ENCODE measurements at places on chromosomes 5 and 9. TPM values are rescaled to one million over a fixed set of nuclear protein-coding genes. Genes with fewer than 3 reads are reported as not detected.

The UBQLN1 gene
- total RNA-seq = 92.8 TPM

The DOK3 gene
- 3.3 TPM for total RNA-seq

The DBN1 gene
- 21.8 TPM for total RNA-seq

The TSLP gene
- 5.3 TPM for total RNA-seq

The CYSTM1 gene
- 93.3 TPM for total RNA-seq

The MZB1 gene
- 0.58 TPM for total RNA-seq

The PLPP1 gene
- 72.6 TPM for total RNA-seq

The GPR21 gene
- 0.58 TPM for total RNA-seq

The MOB3B gene
- 2.1 TPM for total RNA-seq

DNA sequence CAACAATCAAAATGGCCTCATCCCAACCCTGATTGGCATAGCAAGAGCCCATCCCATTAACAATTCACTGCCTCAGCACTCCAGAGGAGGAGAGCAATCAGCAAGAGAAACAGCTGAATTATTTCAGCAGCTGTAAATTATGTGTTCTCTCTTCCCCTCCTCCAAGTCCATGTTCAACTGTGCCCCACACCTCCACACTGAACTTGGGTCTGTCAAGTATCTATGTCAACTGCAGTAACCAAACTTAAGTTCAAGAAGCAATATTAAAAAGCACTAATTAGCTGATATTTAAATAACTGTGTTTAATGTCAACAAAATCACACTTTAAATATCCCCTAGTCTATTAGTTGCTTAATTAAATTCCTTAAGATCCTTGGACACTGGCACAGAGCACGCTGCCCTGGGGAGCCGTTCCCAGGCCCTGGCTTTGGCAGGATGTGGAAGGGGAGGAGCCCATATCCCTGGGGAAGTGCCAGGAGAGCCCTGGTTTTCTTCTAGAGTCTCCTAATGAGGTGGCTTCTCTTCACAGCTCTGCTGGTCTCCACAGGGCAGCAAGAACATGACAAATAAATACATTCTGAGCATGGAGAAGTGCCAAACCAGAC is 50.6 kb downstream of the SIL1 start:
- peak; percentile 59 for DNase-seq

DNA sequence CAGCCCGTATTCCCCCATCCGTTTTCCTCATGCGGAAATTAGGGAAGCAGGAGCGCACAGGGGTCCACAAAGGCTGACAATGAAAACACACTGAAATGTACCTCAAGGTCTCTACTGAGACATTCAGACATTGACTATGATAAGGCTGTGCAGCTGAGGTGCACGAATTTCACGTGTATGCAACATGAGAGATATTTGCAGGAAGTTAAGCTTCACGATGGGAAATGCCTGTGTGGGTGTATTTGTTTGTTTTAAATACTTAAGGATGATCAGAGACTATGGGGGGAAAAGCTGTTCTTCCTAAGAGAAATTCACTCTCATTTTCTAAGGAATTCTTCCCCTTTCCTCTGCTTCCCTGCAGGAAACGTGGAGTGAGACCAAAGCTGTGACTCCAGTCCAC is 2.6 kb upstream of the SPATA31E1 start:
- no peak for DNase-seq

- no peak for DNase-seq
Observed at GRCh38 chr9:84750152-84750865, 80.8 kb downstream of the NTRK2 start.

DNA sequence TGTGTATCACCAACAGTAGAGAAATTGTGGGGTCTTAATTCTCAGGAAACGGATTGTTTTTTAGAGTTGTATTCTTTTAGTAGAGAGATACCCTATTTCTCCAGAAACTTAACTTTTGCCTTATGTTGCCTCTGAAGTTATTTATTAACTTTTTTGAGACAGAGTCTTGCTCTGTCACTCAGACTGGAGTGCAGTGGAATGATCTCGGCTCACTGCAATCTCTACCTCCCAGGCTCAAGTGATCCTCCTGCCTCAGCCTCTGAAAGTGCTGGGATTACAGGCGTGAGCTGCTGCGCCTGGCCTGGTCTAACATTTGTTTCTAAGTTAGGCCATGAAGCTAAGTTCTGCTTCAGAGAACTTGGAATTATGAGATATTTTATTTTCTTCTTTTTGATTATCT is 75.0 kb downstream of the CFAP95 start:
- DNase-seq = no peak

- DNase-seq = no peak
Observed at GRCh38 chr9:126397056-126397455, 70.4 kb downstream of the MVB12B start.

DNA sequence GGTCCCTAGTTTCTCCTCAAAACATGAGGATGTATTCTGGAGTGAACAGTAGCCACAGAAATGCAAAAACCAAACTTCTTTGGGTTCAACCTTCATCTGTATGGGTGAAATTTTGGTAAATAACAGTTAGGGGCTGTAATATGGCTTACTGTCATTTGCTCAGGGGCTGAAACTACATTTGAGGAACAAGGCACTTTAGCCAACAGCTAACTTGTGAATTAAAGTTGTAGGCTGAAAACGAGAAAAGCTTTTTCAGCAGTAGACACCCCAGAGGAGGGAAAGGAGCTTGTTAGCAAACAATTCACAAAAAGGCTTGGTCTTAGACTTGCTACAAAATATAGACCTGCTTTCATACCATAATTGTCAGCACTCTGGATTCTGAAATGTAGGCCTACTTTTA is 6.6 kb downstream of the TMEM171 start:
- DNase-seq = no peak

DNA sequence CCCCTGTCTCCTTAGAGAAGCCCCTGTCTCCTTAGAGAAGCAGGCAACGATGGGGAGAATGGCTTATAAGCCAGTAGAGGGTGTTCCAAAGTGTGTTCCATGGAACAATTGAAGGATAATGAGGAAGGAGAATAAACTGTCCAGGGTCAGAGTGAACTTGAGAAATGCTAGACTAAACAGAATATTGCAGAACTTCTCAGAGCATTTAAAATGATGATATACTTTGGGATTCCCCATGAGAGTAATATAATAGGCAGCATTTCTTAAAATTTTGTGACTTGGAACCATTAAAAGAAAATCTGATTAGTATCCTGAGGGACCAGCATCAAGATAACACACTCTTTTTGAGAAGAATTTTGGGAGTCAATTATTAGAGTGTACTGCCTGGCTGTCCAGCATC is 116.8 kb downstream of the PBX3 start:
- no peak for DNase-seq

DNA sequence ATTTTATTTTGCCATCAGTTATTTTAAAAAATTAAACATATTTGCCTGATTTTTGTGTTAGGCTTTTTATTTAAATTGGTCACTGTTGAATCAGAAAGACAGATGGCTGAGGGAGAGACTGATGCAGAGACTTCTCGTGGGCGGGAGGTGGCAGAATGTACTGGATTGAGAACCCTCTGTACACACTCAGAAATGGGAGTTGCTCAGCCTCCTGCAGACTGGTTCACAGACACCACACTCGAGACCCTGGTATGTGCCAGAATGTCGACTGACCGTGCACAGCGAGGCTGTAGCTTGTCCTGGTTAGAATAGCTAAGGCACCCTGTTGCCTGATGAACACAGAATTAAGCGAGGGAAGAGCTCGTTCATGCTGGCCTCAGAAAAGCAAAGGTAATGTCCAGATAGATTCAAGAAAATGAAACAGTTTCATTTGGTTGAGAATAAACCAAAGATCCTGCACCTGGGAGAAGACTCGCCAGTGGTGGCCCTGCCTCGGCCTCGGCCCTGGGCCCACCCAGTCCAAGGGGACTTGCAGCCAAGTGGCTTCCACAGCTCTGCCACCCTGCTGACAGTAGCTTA is 71.3 kb upstream of the OTULINL start:
- no peak for DNase-seq

- DNase-seq = no peak
Observed at GRCh38 chr9:27888661-27889295, 315.5 kb upstream of the C9orf72 start.

GRCh38 chr5:159444441-159445082 is 114.3 kb upstream of the IL12B start:
- no peak for DNase-seq

GRCh38 chr5:133227897-133228296 is 176.1 kb downstream of the HSPA4 start:
- no peak for DNase-seq

DNA sequence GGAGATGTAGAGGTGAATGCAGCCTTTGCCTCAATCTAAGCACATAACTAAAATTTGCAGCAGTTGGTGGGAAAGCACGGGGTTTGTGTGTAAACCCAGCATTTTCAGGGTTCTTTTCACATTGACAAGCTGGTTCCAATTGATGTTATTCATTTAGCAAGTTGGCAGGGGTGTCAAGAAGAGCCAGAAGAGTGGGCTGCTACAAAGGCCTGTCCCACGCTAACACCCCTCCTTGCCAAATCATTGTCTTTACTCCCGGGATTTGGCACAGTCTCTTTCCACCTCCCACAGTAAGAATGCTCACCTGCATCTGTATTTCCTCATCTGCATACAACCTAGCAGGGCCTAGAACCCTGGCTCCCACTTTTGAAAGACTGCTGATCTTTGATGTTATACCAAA is 11.8 kb downstream of the RGMB start:
- no peak for DNase-seq

DNA sequence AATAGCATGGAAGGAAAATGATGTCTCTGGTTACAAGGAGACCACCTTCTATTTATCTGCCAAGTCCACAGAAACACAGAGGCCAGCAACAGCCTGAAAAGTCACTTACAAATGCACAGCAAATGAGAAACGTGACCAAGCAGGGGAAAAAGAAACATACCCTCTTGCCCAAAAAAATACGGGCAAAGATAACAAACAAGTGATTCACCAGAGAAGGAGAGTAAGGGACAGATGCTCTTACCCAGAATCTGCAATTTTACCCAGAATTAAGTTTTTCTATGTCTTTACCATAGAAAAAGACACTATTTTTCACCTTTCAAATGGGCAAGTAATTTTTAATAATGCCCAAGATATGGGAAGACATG is 28.1 kb downstream of the CAMSAP1 start:
- no peak for DNase-seq

DNA sequence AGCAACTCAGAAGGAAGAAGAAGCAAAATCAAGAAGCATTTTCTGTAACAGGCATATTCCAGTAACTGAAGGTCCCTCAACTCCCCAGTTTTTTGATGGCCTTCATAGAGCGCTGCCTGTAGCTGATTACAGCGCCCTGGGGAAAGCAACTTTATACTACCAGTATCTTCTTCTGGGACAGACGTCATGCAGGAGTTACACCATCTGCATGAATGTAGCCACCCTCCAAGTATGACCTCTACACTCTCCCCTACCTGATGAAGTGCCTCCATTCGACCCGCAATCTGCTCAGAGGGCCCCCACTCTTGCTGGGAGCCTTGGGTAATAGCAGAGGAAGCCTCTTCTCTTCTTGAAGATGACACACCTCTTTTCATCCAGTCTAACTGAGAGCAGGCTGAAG is 21.0 kb upstream of the SH3TC2 start:
- no peak for DNase-seq

- DNase-seq = no peak
Observed at GRCh38 chr5:124463851-124464250, 282.6 kb downstream of the ZNF608 start.

- no peak for DNase-seq
Observed at GRCh38 chr9:27377811-27378456, 81.0 kb upstream of the EQTN start.

GRCh38 chr5:132069561-132069960 is 4.0 kb upstream of the CSF2 start:
- DNase-seq = no peak

DNA sequence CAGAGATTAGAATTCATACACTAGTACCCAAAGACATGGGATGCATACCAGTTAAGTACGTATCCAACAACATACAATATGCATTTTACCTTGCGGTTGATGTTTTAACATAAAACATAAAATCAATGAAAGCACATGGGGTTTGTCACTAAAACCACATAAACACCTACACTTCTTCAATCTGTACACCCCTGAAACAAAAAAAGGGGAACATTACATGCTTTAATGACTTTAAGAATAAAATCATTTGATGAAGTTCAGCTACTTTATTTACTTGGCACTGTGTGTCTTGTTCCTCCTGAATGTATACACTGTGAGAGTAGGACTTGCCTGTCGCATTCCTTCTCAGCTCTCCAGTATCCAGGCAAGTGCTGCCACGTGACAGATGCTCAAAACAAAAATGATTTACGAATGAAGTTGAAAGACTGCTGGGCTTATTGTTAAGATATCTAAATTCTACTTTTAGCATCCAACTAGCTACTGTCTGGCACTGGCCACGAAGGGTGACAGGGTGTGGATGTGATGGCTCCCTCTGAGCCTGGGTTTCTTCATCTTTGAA is 21.0 kb downstream of the TNFSF15 start:
- no peak for DNase-seq

- peak; percentile 22 for DNase-seq
Observed at GRCh38 chr5:157362012-157362411, 96.1 kb downstream of the CYFIP2 start.

DNA sequence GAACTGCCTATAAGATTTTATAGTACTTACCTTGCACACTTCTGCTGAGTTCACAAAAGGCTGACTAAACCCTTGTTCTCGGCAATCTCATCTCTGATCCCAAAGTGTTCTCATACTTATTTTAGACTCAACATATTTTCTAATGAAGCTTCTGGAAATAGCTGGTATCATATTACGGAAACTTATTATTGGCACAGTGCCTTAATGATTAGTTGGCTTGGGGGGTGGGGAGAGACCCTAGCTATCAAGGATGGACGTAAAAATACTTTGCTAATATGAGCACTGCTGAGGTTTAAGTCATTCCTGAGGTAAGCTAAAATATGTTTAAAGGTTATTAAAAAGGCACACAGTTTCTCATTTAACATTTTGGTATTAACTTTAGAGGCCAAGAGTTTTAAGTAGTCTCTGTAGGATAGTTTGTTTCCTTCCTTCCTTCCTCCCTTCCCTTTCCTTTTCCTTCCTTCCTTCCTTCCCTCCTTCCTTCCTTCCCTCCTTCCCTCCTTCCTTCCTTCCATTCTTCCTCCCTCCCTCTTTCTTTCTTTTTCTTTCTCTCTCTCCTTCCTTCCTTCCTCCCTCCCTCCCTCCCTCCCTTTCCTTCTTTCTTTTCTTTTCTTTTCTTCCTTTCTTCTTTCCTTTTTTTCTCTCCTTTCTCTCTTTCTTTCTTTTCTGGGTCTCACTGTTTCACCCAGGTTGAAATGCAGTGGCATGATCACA is 31.5 kb downstream of the ZSWIM6 start:
- DNase-seq = no peak

DNA sequence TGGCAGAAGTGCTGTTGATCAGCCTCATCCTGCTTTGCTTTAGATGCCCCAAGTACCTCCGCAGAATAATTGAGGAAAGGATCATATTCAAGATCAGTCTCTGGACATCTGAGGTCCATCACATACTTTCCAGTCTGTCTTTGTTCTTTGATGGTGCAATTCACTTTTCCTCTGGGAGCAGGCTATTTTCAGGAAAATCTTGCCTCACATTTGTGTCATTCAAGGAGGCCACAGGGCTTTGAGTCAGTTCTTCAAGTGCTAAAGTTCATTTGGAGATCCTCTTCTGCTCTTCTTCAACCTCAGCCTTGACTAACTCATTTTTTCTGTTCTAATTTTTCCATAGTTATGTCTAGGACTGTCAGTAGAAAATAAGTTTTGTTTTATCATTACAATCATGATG is 18.6 kb downstream of the EQTN start:
- no peak for DNase-seq

Measured in left ventricle myocardium inferior (tissue), 1 donor.